Stimulated activated CD4-positive, alpha-beta T cell treated with anti-CD3 and anti-CD28 coated beads, Interleukin-4, amount 100 ng/mL, for 24 hours (primary cell): ENCODE measurements at places on chromosomes 7 and 10.

- no peak for DNase-seq
These were observed 161.9 kb downstream of the GRK5 start for GRCh38 chr10:119368991-119369869.

DNA sequence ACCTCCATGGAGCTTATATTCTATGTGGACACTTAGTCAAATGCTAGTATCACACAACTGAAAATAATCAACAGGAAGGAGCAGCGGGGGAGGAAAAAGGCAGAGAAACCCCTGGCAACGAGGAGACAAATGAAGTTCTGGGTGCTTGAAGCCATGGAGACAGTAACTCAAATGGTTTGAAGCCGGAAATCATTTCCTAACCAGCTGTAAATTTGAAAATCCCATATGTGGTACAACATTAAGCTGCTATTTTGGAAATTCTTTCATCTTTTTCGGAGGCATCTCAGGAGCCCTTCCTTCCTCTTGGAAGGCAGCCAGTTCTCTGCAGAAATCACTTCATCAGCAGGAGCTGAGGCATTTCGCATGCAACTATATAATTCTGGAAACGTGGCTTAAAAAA is 91.4 kb downstream of the PPP1R3C start:
- DNase-seq, result no peak

DNA sequence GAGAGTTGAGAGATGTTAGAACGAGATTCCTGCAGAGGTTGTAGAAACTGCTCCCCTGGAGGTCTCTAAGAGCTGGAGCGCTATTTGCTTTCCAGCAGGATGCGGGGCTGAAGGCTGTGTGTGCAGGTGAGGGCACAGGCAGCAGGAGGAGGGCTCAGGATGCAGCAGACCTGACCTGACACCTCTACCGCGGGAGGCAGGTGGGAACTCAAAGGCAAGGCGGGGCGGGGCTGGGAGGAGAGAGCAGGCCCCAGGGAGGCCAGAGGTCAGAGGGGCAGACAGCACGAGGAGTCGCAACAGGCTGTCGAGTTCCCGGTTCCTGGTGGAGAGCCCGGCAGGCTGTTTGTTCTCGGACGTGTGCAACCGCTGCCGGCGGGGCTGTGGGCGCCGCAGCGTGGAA is 7.9 kb upstream of the CRTAC1 start:
- DNase-seq, result no peak

GRCh38 chr10:4283846-4284610 is 499.0 kb upstream of the KLF6 start:
- DNase-seq, result no peak

DNA sequence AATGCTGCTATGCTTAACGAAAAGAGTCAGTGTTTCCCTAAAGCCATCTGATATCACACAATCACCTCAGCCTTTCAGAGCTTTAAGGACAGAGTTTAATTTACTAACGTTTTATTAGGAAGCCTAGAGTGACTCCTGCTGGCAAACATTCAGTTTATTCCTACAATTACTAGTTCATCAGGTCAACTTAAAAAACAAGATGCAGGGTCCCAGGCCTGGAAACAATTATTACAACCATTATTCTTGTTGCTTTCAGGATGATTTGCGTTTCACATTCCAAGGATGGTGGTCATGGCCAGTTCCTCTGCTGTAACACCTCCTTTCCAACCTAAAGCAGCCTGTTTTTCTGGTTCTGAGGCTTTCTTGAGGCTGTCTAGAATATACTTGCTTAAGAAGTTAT is 1.5 kb upstream of the FAM53B start:
- no peak for DNase-seq

- no peak for DNase-seq
These were observed 32.9 kb upstream of the SLF2 start for GRCh38 chr10:100879741-100880360.

- no peak for DNase-seq
These were observed 1225.5 kb upstream of the CELF2 start for GRCh38 chr10:9792181-9792580.

DNA sequence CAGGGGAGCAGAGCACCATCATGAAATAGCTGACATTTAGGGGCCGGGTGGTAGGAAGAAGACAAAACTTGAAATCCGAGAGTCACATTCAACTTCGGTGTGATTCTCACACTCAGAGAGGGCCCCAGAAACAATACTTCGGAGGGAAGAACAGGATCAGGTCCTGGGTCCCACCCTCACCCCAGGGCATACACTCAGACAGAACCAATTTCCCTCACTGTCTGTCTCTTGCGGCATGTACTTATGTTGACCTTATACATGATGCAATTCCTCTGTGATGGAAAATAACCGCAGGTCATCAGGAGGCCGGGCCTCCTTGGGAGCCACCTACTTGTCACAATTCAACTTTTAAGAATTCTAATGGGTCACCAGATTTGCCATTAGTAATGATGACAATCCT is 26.3 kb upstream of the HMX3 start:
- no peak for DNase-seq

DNA sequence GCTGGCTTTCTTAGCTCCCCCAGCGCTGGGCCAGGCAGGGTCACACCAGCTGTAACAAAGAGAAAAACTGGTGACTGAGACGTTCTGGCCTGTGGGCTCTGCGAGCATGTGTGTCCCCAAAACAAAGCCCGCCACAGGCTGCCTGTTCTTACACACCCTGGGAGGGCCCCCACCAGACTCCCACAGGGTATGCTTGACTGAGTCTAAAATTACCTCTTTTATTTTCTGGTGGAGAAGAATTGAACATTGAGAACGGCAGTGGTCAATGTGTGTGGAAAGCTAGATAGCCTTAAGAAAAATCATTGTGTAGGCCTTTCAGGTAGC is 808 bp downstream of the C10orf71 start:
- no peak for DNase-seq

- DNase-seq, result no peak
These were observed 2.7 kb downstream of the EGR2 start for GRCh38 chr10:62813453-62813852.

- no peak for DNase-seq
These were observed 18.1 kb downstream of the ANKRD16 start for GRCh38 chr10:5871596-5871995.

DNA sequence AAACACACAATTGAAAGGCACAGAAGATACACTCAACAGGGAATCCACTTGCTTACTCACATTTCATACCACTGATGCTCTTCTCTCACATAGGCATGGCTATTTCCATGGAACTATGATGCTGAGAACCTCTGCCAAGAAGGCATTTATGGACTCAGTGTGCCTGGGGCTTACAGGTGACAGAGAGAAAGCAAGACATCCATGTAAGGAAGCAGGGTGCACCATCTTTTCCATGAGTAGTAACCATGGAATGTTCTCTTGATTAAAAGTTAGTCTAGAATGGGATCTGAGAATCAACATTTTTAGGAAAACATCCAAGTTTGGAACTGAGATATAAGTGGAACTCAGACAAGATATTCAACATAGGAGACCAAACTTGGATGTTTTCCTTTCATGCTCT is 52.5 kb upstream of the MACC1 start:
- DNase-seq, result no peak

GRCh38 chr10:115981081-115981480 is 291.9 kb downstream of the GFRA1 start:
- no peak for DNase-seq

GRCh38 chr10:65231148-65231547 is 1694.7 kb upstream of the LRRTM3 start:
- no peak for DNase-seq

GRCh38 chr7:21011153-21011552 is 224.5 kb upstream of the SP8 start:
- no peak for DNase-seq
